ENCODE measurements at places on chromosomes 1 and 21.

GRCh38 chr1:41330588-41331545 is 30.4 kb upstream of the FOXO6 start:
- no peak for DNase-seq

GRCh38 chr1:206441336-206441967 is 28.8 kb upstream of the IKBKE start:
- no peak for DNase-seq

GRCh38 chr1:9181990-9182783 is 52.4 kb upstream of the H6PD start:
- DNase-seq, result no peak

DNA sequence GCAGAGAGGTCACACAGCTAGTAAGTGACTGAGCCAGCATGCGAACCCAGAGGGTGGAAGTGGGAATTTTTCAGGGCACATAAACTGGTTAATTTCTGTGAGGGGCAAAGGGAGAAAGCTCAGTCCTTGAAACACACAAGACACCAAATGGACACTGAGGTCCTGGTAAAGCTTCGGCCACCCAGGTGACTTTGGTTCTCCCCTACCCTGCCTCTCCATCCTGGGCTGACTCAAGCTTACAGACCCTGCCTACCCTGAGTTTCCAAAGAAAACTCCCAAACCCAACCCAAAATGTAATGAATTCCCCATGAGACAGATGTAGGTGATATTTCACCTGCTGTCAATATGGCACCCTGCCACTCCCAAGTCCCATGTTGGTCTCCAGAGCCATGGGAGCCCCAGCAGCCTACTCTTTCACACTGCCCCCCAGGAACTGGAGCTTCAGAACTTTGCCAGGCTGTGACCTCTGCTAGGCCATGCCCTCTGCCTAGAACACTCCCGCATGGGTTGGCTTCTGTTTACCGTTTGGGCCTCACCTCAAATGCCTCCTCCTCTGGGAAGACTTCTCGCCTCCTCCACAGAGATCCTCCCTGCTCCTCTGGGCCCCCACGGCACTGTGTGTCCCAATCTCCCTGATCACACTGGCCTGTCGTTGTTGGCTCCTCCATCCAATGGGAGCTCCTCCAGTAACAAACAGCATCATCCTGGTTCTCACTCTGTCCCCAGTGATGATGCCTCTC is 3.7 kb upstream of the LRP8 start:
- DNase-seq, result no peak

GRCh38 chr1:198598796-198599321 is 40.0 kb upstream of the PTPRC start:
- DNase-seq, result no peak

DNA sequence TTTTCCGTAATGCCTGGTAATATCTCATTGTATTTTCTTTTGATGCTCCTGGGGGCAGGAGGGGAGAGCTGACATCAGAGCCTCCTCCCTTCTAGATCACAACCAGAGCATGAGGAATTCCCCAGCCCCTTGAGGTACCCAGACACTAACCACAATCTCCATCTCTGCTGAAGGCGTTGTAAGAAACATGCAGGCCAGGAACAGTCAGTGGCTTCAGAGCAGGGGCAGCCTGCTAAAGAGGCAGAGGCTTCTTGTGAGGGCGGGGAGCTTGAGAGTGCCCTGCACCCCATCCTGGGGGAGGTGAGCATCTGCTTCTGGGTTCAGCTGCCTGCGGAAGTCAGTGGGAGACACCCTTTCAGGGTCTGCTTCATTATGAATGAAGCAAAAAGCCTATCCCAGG is 19.0 kb downstream of the MAPKAPK2 start:
- no peak for DNase-seq

DNA sequence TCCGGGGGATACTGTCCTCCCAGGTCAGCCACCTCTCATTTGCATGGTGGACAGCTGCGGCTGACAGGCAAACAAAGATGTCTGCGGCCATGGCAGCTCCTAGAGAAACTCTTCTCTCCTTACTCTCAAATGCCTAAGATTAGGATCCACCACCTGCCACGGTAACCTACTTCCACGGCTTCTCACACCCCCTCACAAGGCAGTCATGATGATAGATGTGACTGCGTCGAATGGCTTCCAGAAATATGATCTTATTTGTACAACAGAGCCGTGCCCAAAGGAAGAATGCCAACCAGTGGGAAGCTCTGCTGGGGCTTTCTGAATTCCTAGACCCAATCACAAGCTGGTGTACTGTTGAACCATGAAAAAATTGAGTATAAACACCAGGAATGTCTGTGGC is 73.4 kb downstream of the BACE2 start:
- no peak for DNase-seq

DNA sequence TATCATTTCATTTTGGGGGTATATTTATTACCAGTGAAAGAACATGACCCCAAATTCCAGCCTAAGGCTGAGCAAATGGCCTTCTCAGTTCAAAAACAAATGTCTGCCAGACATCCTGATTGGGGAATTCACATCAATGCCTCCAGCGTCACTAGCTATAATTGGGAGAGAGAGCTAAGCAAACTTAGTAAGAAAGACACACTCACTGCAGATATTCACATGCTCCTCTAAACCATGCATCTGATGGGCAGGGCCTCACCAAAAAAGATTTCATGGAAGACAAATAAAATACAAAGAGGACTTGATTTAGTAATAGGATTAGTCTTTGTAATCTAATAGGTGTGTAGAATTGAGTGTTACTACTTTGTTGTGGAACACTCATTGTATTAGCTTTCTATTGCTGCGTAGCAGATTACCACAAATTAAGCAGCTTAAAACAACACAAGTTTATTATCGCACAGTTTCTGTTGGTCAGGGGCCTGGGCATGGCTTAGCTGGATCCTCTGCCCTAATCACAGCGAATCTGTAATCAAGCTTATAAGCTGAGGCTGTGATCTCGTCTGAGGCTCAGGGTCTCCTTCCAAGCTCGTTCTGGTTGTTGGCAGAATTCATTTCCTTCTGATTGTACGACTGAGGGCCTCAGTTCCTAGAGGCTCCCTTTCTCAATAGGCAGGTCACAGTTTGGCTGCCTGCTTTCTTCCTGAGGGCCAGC is 243.0 kb downstream of the PBX1 start:
- peak; percentile 70 for DNase-seq

DNA sequence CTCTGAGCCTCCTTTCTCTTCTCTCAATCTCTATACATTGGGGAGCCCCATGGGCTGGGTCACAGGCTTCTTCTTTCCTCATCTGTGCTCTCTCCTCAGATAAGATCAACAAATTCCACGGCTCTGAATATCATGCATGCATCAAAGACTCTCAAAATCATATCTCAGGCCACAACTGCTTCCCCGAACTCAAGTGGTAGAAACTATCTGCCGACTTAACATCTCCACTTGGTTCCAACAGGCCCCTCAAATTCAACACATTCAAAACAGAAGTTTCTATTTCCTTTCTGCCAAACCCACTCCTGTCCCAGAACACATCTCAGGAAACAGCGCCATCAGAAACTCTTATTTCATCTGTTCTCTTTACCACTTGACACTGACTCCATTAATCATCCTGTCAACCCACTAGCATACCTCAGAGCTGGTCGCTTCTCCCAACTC is 16.7 kb downstream of the DDX59 start:
- no peak for DNase-seq

- DNase-seq, result no peak
Measured at GRCh38 chr1:152110860-152111514, 4.3 kb downstream of the TCHH start.

DNA sequence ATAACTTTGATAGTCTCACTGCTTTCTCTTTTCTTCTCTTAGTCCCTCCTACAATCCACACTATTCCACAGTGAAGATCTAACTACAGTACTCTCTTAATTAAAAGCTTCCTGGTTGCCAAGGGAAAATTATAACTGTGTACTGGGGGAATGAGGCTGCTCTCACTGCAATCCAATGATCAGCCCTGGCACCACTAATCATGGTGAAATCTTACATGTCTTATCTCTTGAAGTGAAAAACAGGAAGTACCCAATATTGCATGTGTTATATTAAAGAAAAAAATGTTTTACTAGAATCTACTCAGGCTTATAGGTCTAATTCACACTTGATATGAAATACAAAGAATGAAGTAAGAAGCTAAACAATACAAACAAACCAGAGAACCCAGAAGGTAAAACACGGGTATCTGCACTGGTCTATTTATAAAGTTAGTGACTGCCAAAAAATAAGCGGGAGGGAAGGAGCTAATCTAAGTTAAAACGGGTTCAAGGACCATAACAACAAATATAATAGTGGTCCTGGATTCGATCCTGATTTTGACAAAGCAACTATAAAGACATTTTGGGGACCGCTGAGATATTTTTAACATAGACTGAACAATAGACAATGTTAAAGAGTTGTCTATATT is 57.5 kb downstream of the RGS2 start:
- no peak for DNase-seq

- no peak for DNase-seq
Measured at GRCh38 chr1:5272325-5272724, 617.9 kb downstream of the AJAP1 start.
